ENCODE measurements at places on chromosomes 3 and 15. TPM values are rescaled to one million over a fixed set of nuclear protein-coding genes. Genes with fewer than 3 reads are reported as not detected.

Gene SEMA3G
- 0.26 TPM for total RNA-seq

Gene GABRR3
- total RNA-seq, result not detected

Gene SLC28A2
- not detected for total RNA-seq

Gene OCA2
- total RNA-seq, result not detected

Gene PPP2R3A
- total RNA-seq, result 9.6 TPM

Gene TRIM42
- total RNA-seq, result not detected

Gene NOP10
- 107 TPM for total RNA-seq

Gene FSIP1
- total RNA-seq, result 1.5 TPM

Gene HEG1
- total RNA-seq, result 52.5 TPM

Gene LMAN1L
- not detected for total RNA-seq

Gene OSBPL10
- total RNA-seq, result 5.0 TPM

Gene ZMYND10
- 1.3 TPM for total RNA-seq

Gene SNTN
- not detected for total RNA-seq

Gene FOXB1
- total RNA-seq, result not detected

Data from bronchial smooth muscle cell (primary cell).